ENCODE measurements at places on chromosomes 3 and 15. TPM values are rescaled to one million over a fixed set of nuclear protein-coding genes. Genes with fewer than 3 reads are reported as not detected.
A peak's percentile ranks its signal among the peaks of the same experiment; 100 is the strongest.

- no peak overlapping the region for H3K4me3 ChIP-seq
- H3K36me3 ChIP-seq, result no peaks in the 10 kb centered on the region
- no peak overlapping the region for H3K27ac ChIP-seq
- no peaks in the 10 kb centered on the region for H3K27me3 ChIP-seq
- no peak for DNase-seq
These were observed 139.3 kb upstream of the SOX2 start for GRCh38 chr3:181572432-181572831.

SCAPER gene
- 25.4 TPM for total RNA-seq

GRCh38 chr3:56899078-56899477, 97.3 kb upstream of the ARHGEF3 start:
- H3K27ac ChIP-seq, result no peak overlapping the region
- no peaks in the 10 kb centered on the region for H3K36me3 ChIP-seq
- H3K4me1 ChIP-seq, result no peaks in the 10 kb centered on the region
- H3K4me3 ChIP-seq, result no peak overlapping the region
- DNase-seq, result no peak
- H3K27me3 ChIP-seq, result no peaks in the 10 kb centered on the region

SLC28A1 gene
- total RNA-seq, result 0.21 TPM

GRCh38 chr3:65883613-65884012, 155.1 kb downstream of the MAGI1 start:
- no peaks in the 10 kb centered on the region for H3K4me1 ChIP-seq
- H3K36me3 ChIP-seq, result no peaks in the 10 kb centered on the region
- no peak for DNase-seq
- no peaks in the 10 kb centered on the region for H3K27me3 ChIP-seq

- no peak overlapping the region for H3K4me3 ChIP-seq
- H3K4me1 ChIP-seq, result no peaks in the 10 kb centered on the region
- no peak for DNase-seq
- H3K27me3 ChIP-seq, result no peaks in the 10 kb centered on the region
- H3K27ac ChIP-seq, result no peak overlapping the region
These were observed 221.3 kb downstream of the DTWD1 start for GRCh38 chr15:49842031-49842730.

CNTN6 gene
- 0.21 TPM for total RNA-seq

AADAC gene
- not detected for total RNA-seq

- no peaks in the 10 kb centered on the region for H3K27me3 ChIP-seq
These were observed 33.2 kb upstream of the NR2C2 start for GRCh38 chr3:14913926-14914778.

DNA sequence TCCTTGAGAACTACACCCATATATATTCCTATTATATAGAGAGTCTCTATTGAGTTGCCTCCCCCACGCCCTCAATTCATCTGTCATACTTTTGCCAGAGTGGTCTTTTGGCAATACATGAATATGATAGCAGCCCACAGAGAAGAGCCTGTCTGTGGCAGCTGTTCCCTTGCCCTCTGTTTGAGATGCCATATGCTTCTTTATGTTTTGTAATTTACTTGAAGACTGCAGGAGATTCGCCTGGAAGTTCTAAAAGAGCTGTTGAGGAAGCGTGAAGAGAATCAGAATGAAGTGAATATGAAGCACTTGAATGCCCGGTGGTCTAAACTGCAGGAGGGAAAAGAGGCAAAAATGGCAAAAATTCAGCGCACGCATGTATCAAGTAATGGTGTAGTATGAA, 27.2 kb downstream of the CFAP91 start:
- H3K36me3 ChIP-seq, result no peaks in the 10 kb centered on the region
- no peak for DNase-seq
- H3K4me1 ChIP-seq, result no peaks in the 10 kb centered on the region
- H3K27me3 ChIP-seq, result no peaks in the 10 kb centered on the region
- H3K4me3 ChIP-seq, result no peak overlapping the region

DNA sequence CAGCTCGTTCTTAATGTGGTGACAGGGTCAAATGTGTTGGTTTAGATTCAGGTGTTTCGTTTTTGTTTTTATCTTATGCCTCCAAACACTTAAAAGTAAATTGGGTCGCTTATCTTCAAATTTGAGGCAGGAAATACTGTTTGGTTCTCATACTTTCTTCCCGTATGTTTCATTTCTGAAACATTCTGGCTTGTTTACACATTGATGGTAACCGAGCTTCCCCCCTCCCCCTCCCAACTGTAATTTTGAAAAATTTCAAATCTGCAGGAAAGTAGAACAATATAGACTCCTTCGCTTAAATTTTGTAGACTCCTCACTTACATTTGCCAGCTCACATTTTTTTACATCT, 64.9 kb downstream of the CMTM8 start:
- no peaks in the 10 kb centered on the region for H3K4me1 ChIP-seq
- H3K27me3 ChIP-seq, result no peaks in the 10 kb centered on the region
- H3K36me3 ChIP-seq, result no peaks in the 10 kb centered on the region
- DNase-seq, result no peak
- H3K4me3 ChIP-seq, result no peak overlapping the region

CCDC54 gene
- total RNA-seq, result not detected

PAQR9 gene
- total RNA-seq, result not detected

GABRB3 gene
- 1.7 TPM for total RNA-seq

- DNase-seq, result no peak
- peak overlapping the region; percentile 46 for H3K27ac ChIP-seq
- H3K4me1 ChIP-seq, result no peaks in the 10 kb centered on the region
- no peaks in the 10 kb centered on the region for H3K27me3 ChIP-seq
- H3K36me3 ChIP-seq, result no peaks in the 10 kb centered on the region
These were observed 107.2 kb upstream of the ALDH1A3 start for GRCh38 chr15:100772478-100772877.

- H3K4me1 ChIP-seq, result no peaks in the 10 kb centered on the region
- H3K27me3 ChIP-seq, result no peaks in the 10 kb centered on the region
- no peaks in the 10 kb centered on the region for H3K36me3 ChIP-seq
- H3K27ac ChIP-seq, result no peak overlapping the region
- no peak overlapping the region for H3K4me3 ChIP-seq
These were observed 131.4 kb downstream of the IQCH start for GRCh38 chr15:67385971-67386370.

PRSS50 gene
- total RNA-seq, result 0.55 TPM

- DNase-seq, result no peak
- no peak overlapping the region for H3K27ac ChIP-seq
- H3K27me3 ChIP-seq, result no peaks in the 10 kb centered on the region
- H3K36me3 ChIP-seq, result no peaks in the 10 kb centered on the region
These were observed 165.2 kb downstream of the GREM1 start for GRCh38 chr15:32882955-32883354.

DNA sequence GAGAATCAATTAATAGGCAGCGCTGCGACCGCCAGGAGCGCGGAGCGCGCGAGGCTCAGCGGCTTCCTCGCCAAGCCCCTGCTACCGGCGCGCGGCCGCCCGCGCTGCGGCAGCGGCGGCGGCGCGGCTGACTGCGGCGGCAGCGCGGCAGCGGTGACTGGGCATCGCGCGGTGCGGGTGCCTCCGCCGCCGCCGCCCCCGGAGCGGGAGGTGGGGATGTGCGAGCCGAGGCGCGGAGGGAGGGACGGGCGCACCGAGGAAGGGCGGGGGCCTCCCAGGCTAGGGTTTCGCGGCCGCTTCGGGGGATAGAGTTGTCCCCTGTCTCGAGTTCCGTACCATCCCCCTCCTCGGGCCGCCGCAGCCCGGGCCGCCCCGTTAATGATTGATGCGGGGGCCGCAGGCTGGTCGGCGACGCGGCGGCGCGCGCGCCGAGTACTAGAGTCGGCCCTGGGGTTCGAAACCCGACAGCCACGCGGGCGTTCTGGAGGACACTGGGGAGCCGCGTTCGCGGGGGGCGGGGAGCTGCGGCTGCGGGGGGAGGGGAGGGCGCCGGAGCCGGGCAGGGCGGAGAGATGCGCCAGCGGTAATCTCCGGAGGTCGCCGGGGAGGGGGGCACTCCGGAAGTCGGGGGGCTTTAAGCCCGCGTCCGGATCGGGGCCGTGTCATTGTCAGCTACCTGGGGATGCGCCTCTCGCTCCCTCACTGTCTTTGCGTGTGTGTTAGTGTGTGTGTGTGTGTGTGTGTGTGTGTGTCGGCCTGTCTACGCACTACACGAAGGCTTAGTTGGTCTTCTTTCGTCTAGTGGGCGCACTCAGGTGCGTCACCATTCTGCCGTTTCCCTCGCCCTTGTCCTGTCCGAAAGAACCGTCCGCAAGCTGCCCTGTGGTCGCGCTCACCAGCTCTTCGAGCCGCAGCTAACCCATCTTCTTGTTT, at the start of gene PAQR9:
PAQR9 (minus strand) TSS at position 159 of the 933 bp plus-strand sequence. CDS start 338 bp downstream, outside the sequence.
- no peak within 1 kb of the TSS for H3K27ac ChIP-seq
- H3K36me3 ChIP-seq, result no peaks in the 10 kb centered on the region
- H3K4me3 ChIP-seq, result peak within 1 kb of the TSS; percentile 38
- no peaks in the 10 kb centered on the region for H3K27me3 ChIP-seq

DNA sequence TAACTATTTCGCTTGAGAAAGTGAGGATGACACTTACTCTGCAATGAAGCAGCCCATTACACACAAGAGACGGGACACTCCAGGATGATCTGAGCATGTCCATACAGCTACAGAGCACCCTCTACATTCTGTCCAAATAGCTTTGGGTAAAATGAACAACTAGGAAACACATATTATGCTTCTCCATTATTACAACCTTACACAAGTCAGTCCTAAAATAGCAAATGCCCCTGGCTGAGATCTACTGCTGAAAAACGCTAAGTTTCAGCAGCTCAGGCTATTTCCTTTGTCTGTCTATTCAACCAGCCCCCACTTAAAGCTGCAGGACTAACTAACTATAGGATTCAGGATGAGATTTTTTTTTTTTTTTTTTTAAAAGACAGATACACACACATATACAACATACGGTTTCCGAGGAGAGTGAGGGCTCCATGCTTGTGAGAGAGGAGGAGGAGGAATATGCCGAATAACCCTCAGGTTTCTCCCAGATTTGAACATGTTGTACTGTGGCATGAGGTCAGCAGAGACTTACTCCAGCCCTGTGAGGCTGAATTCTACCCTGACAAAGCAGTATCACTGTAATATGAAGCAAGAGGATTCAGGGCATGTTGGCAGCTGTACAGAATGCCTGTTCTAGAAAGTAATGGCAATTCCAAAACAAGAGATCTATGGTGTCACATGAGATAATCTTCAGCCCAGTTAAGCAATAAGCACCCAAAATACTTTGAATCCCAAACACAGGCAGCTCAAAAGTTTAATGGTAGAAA, 117.3 kb upstream of the PLXND1 start:
- DNase-seq, result peak; percentile 72
- no peaks in the 10 kb centered on the region for H3K36me3 ChIP-seq
- H3K27ac ChIP-seq, result peak overlapping the region; percentile 17
- no peak overlapping the region for H3K4me3 ChIP-seq

- DNase-seq, result no peak
- no peaks in the 10 kb centered on the region for H3K36me3 ChIP-seq
- H3K4me3 ChIP-seq, result no peak overlapping the region
- no peaks in the 10 kb centered on the region for H3K4me1 ChIP-seq
- no peak overlapping the region for H3K27ac ChIP-seq
- H3K27me3 ChIP-seq, result no peaks in the 10 kb centered on the region
These were observed 21.3 kb upstream of the RFTN1 start for GRCh38 chr3:16534640-16535262.

GRCh38 chr3:139297588-139298311, 46.1 kb upstream of the MRPS22 start:
- no peaks in the 10 kb centered on the region for H3K4me1 ChIP-seq
- no peaks in the 10 kb centered on the region for H3K27me3 ChIP-seq
- DNase-seq, result no peak
- H3K27ac ChIP-seq, result no peak overlapping the region

All from uterus (tissue), 4 donors.